ENCODE measurements at places on chromosomes 4 and X.

DNA sequence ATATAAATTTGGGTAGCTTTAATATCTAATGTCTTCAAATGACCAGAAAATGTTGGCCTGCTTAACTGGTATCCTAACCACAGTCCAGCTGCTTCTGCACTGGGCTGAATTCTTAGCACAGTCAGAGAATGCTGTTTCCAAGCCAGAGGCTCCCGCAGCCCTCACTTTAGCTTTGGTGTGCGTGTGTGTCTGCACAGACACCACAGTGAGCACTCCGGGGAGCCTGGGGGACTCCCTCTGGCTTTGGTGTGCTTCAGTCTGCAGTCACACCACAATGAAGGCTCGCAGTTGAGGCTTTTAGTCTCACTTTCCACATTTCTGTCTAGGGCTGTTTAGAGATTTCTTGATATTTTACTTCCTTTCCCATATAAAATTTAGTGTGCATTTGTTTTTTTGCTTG is 53.6 kb downstream of the APOO start:
- DNase-seq: no peak

GRCh38 chr4:55980725-55981124 is 32.0 kb downstream of the CEP135 start:
- DNase-seq: no peak

DNA sequence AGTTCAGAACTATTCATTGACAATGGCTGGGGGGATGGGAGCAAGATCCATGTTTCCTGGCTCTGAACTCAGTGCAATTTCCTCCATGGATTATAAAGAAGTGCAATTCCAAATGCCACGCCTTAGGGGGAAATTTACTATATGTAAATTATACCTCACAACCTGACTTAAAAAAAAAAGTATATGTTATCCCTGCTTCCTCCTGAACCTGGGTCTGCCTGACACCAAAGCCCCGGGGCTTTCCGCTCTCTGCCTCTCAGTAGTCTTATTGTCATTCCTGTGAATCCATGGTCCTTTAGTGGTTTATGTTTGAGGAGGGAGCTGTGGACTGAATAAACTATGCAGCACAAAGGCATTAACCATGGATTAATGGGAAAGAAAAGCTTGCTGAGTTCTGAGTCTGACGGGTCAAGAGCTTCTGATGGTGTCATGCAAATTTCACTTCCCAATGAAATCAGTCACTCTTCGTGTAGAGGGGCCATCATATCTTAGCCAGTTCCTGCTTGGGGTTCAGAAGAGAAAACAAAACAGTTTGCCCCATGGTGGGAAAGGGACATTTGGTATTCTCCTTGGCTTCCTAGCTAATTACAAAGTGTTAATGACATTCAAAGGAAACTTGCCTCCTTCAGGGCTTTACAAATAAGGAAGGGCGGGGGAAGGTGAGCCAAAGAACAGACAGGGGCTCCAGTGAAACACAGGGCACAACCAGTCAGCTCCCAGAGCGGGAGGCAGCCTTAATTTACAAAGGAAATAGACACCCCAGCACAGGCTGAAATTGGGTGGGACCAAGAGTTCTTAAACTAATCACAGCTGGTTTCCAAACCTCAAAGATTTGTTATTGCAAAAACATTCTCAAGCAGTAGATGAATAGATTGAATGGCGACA is 14.3 kb downstream of the FAM9C start:
- no peak for DNase-seq

DNA sequence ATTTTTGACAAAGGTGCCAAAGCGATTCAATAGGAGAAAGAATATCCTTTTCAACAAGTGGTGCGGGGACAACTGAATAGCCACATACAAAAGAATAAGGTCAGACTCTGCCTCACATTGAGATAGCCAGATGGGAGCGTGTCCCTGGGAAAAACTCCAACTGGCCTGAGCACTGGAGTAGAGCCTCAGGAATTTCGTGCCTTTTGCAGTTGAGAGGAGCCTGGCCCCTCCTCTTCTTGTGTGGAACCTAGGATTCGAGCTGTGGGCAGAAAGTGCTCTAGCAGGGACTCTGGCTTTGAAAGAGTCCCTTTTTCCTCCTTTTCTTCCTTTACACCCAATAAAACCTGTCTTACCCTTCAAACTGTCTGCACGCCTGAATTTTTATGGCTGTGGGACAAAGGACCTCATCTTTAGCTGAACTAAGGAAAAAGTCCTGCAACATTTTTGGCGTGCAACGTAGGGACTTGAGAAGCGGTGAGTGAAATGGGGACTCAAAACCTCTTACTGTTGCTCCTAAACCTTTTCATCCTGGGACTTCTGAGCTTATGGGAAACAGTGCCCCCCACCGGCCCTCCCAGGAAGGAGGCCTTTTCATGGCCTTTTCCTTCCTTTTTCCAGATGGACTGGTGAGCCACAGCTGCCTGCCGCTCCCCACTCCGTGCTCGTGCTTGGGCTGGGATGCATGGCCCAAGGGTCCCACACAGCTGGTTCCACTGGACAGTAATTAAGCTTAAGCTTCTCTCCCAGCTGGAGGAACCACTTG is 68.6 kb downstream of the BMP15 start:
- no peak for DNase-seq

GRCh38 chr4:16140879-16141249 is 57.0 kb upstream of the PROM1 start:
- peak; percentile 61 for DNase-seq

GRCh38 chr4:57018980-57019379 is 40.3 kb downstream of the POLR2B start:
- no peak for DNase-seq

- no peak for DNase-seq
These were observed 609 bp downstream of the REPS2 start for GRCh38 chrX:16946971-16947562.

- DNase-seq: no peak
These were observed 8.3 kb downstream of the S100G start for GRCh38 chrX:16658284-16658683.

DNA sequence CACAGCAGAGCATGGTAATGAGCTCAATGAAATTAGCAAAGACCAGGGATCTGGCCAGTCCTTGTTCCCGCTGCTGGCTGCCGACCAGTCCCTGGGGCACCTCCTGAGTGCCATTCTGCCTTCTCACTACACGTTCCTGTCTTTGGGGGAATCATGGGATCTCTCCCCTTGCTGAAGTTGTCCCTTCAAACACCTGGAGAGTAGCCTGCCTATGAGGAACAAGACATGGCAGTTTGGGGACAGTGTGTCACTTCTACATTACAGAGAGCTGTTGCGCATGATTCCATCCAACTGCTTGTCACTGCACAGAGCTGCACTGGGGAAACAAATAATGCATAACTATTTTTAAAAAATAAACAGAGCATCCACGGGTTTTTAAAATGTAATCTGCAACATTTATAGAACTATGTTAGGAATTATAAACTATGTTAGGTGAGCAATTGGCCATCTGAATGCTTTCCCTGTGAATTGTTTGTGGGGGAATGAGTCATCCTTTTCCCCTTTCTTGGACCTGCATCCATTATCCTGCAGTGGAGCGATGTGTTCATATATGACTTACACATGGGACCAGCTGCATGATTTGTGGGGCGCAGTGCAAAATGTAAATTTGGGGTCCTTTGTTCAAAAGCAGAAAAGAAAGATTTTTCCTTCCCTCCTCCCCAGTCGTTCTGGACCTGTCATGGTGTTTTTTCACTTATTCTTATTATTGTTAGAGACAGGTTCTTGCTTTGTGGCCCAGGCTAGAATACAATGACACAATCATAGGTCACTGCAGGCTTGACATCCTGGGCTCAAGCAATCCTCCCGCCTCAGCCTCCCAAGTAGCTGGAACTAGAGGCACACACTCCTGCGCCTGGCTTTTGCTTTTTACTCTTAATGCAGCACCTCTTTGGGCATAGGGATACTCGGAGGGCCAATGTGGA is 115.0 kb upstream of the TBL1X start:
- DNase-seq: peak; percentile 20

GRCh38 chr4:172997856-172998255 is 170.8 kb upstream of the GALNT7 start:
- no peak for DNase-seq

DNA sequence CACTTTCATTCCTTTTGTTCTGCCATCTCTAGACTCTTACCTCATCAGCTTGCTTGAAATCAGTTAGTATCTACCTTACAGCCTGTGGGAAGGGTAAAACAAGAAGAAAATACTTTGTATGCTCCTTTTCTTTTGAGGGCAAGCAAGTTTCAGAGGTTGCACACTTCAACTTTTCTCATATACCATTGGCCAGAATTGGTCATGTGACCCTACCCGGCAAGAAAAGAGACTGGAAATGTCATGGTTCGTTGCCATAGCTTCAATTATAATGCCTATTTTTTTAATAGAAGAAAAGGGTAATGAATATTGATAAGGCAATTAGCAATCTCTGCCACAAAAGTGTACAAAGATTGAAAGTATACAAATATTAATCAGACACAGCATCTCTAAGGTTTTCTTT is 346.7 kb upstream of the TACR3 start:
- DNase-seq: no peak

- no peak for DNase-seq
These were observed 53.2 kb upstream of the TBC1D14 start for GRCh38 chr4:6856391-6856790.

DNA sequence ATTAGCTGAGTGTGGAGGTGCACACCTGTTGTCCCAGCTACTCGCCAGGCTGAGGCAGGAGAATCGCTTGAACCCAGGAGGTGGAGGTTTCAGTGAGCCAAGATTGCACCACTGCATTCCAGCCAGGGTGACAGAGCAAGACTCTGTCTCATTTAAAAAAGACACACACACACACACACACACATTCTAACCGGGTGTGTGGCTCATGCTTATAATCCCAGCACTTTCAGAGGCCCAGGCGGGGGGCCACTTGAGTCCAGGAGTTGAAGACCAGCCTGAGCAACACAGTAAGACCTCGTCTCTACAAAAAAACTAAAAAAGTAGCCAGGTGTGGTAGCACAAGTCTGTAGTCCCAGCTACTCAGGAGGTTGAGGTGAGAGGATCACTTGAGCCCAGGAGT is 152.3 kb downstream of the LRBA start:
- DNase-seq: no peak

- no peak for DNase-seq
These were observed 352.5 kb upstream of the PITX2 start for GRCh38 chr4:110975338-110975737.

DNA sequence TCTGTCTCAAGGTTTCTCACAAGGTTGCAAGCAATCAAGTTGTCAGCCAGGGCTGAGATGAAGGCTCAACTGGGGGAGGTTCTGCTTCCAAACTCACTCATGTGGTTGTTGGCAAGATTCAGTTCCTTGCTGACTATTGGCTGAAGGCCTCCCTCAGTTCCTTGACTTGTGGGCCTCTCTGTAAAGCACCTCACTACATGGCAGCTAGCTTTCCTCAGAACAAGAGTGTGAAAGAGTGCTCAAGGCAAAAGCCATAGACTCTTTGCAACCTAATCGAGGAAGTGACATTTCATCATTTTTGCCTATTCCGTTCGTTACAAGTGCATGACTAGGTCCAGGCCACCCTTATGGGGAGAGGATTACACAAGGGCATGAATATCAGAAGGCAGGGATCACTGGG is 52.0 kb downstream of the CXorf58 start:
- DNase-seq: no peak

GRCh38 chrX:2489446-2490445 is 11.0 kb downstream of the DHRSX start:
- no peak for DNase-seq

- no peak for DNase-seq
These were observed 55.7 kb upstream of the NUDT6 start for GRCh38 chr4:122978109-122978508.

DNA sequence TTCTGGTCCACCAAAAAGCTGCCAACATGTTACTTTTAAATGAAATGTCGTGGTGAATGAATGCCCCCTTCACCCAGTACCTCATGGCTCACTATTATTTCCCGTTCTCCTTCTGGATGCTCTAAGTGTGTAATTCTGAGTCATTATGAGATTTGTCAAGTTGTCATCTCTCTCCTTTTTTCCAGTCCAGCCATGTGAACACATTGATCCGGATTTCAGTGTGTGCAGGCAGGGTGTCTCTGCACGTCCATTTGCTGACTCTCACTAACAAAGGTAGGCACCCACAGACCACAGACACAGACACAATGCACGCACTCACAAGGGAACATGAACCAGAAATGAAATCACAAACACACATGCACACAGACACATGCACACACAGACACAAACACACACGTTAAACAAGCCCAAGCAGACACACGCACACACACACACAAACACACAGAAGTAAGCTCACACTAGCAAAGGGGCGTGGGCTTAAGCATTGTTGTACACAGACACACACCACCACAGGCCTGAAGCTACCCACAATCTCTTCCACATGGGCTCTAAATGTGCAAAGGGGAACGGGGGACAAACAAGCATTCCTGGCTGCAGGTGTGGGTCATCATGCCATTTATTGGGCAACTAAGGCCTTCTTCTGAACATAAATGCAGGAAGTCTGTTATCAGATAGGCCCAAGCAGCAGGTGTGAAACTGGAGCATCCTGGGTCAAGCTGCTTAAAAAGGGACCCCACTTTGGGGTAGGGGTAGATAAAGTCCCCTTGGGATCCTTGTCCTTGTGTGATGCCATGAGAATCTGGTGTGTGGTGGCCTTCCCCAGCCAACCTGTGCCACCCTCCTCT is 58.1 kb downstream of the NBDY start:
- no peak for DNase-seq

GRCh38 chrX:46168254-46168653 is 377.0 kb downstream of the ZNF674 start:
- no peak for DNase-seq

- no peak for DNase-seq
These were observed 379.1 kb downstream of the RAPGEF2 start for GRCh38 chr4:159481936-159482335.

DNA sequence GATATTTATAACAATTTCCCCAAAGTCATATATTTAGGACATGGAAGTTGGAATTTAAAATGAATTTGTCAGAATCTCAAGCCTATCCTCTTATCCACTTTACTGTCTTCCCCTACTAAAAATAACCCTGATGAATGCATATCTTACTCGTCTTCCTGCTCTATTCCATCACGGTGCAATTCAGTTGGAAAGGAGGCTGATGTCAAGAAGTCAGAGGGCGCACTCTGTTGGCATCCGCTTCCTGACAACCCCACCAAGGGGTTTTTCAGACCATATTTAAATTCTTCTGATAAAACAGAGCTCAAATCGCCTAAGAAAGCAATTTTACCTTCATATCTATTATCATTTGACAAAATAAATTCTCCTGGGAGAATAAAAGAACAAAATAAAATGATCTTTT is 233.5 kb downstream of the ARHGAP24 start:
- DNase-seq: no peak

- DNase-seq: no peak
These were observed 22.2 kb downstream of the CENPC start for GRCh38 chr4:67522851-67523671.

DNA sequence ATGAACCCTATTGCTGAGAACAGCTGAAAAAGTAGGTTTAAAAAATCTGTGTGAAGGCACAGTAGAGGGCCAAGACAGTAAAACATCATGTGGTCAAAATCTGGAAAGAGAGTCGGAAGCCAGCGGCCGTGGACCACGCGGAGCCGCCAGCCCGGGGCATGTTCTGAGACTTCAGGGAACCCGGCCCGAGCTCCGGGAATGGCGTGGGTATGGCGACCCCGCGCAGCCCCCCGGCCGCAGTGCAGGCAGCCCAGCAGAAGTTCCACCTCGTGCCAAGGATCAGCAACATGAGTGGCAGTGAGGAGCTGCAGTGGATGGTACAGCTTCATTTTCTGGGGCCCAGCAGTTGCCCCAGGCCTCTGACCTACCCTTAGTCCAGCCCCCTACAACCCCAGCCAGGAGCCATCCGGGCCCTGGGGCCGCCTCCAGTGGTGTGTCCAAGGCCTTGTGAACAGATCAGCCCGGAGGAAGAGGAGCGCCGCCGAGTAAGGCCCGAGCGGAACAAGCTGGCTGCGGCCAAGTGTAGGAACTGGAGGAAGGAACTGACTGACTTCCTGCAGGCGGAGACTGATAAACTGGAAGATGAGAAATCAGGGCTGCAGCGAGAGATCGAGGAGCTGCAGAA is 94.2 kb downstream of the LARP1B start:
- DNase-seq: no peak

All from HFFc6 (cell line).